ENCODE measurements at places on chromosomes 5 and 9. TPM values are rescaled to one million over a fixed set of nuclear protein-coding genes. Genes with fewer than 3 reads are reported as not detected.

TLE1 gene
- 12.0 TPM for total RNA-seq

RANBP17 gene
- total RNA-seq, result 0.56 TPM

APBA1 gene
- total RNA-seq, result 0.76 TPM

OR1J2 gene
- not detected for total RNA-seq

MARCOL gene
- not detected for total RNA-seq

GAS1 gene
- total RNA-seq, result 2.4 TPM

FRMD3 gene
- total RNA-seq, result 0.60 TPM

ANKRD31 gene
- 0.32 TPM for total RNA-seq

COL5A1 gene
- total RNA-seq, result 3.3 TPM

TMEM203 gene
- total RNA-seq, result 24.8 TPM

GLRA1 gene
- total RNA-seq, result not detected

ATP6V0E1 gene
- 121 TPM for total RNA-seq

CAMK4 gene
- 1.6 TPM for total RNA-seq

ANKRD34B gene
- not detected for total RNA-seq

GRCh38 chr5:13540168-13540750 lies 404.2 kb downstream of the DNAH5 start:
- no peak for ATAC-seq

DNA sequence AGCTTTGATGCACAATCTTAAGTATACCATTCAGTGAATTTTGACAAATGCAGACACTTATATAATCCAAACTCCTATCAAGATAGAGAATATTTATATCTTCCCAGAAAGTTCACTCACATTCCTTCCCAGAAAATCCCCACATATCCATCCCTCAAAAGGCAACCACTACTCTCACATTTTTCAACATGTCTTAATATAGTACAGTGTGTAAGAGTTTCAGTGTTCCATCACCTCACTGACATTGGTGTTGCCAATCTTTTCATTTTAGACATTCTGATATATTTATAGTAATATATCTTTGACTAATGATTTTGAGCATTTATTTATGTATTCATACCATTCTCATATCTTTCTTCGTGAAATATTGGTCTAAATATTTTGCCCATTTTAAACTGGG lies 38.1 kb upstream of the JAK2 start:
- no peak for ATAC-seq

DNA sequence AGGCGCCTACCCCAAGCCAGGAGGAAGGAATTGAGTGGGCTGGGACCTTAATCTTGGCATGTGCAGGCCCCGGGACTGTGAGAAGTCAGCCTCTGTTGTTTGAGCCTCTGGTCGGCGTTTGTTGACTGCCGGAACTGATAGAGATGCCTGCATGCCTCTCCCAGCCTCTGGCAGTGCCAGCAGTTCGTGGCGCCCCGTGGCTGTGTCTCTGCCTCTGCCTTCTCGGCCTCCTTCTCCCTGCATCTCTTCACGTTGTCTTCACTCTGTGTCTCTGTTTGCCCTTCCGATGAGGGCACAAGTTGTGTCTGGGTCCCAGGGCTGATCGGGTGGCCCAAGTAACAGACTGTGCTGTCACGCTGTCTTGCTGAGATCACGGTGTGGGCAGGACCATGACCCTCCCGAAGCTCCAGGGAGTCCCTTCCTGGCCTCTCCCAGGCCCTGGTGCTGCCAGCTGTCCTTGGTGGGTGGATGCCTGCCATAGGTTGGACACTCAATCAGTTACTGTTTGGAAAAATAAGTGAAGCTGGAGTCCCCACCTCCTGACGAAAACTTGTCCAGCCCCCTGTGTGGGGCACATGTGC lies 133.5 kb upstream of the LPCAT1 start:
- ATAC-seq, result no peak

- no peak for ATAC-seq
Measured at GRCh38 chr5:22844155-22844554, 9.0 kb downstream of the CDH12 start.

- no peak for ATAC-seq
Measured at GRCh38 chr9:82116556-82116955, 128.0 kb downstream of the SPATA31D1 start.

DNA sequence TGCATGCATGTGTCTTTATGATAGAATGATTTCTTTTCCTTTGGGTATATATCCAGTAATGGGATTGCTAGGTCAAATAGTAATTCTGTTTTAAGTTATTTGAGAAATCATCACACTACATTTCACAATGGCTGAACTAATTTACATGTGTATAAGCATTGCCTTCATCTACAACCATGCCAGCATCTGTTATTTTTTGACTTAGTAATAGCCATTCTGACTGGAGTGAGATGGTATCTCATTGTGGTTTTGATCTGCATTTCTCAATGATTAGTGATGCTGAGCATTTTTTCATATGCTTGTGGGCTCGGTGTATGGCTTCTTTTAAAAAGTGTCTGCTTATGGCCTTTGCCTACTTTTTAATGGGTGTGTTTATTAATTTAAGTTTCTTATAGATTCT lies 102.3 kb upstream of the CCDC112 start:
- no peak for ATAC-seq

DNA sequence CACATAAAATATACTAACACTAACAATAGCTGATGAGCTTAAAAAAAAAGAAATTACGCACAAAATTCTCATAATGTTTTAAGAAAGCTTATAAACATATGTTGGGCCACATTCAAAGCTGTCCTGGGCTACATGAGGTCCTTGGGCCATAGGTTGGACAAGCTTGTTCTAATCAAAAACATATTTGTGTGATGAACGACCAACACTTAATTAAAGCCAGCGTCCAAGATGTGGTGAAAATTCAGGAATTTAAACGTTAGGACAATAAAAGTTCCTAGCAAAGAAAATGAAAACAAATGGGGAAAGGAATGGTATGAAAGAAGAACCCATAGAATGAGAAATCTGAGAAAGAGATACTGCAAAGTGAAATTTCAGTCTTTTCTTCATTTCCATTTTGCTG lies 429.6 kb upstream of the DMAC1 start:
- ATAC-seq, result no peak

DNA sequence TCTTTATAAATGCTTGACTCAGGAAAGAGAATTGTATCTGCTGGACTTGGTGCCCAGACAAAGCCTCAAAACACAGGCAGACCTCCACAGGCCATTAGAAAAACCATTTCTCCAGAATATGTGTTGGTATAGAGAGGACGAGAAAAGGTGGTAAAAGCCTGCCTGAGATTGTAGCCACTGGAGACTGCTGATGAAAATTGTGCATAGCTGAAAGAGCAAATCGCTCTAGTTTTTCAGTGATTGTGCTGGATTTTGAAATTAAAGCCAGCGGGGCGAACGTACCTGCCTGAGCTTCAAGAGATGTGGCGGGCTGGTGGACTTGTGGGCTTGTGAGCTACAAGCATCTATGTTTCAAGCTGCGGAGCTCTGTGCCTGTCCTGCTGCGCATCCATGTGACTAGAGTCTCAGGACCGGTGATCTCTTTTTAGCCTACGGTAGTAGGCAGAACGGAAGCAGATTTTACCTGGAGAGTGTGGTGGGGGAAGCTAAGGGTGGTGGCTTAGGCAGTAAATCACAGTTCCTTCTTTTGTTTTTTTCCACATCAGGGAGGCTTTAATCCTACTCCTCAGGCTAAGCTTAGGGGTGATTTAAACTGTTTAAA lies 193.6 kb downstream of the SREK1 start:
- ATAC-seq, result no peak

DNA sequence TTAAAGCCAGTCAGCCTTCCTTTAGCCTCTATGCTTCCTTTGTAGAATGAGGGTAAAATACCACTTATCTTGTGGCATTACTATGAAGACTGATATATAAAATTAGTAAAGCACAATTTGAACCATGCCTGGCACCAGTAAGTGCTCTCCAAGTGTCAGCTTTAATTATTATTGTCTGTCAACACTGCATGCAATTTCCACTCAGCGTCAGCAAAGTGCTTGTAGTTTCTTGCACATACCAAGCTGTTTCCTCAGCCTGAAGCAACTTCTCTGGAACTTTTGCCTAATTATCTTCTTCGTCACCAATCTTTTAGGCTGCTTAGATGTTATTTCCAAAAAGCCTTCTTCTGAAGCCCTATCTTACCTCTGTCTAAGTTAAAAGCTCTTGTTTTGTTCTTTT lies 177.3 kb downstream of the CDC42SE2 start:
- ATAC-seq, result no peak

- no peak for ATAC-seq
Measured at GRCh38 chr5:93578813-93579691, 2.0 kb downstream of the NR2F1-AS1 start.

- no peak for ATAC-seq
Measured at GRCh38 chr9:136982232-136983051, at the start of gene LCNL1. TSS of gene LCNL1 (plus strand) at chr9:136982993. CDS start at chr9:136983587, 594 bp downstream.

DNA sequence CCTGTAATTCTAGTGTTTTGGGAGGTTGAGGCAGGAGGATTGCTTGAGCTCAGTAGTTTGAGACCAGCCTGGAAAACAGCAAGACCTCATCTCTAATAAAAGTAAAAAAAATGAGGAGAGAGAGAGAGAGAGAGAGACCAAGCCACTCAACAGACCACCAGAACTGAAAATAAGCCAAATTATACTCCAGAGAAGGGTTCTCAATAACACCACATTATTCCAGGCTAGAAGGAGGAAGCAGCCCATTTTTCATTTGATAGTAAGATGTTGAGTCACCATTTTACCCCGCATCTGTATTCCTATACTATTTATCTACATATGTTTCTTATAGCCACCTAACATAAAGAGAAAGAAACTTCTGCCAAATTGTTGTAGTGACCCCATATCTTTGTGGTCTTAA lies 134.8 kb downstream of the PCSK5 start:
- ATAC-seq, result no peak

- no peak for ATAC-seq
Measured at GRCh38 chr9:14960881-14961280, 50.7 kb upstream of the FREM1 start.

- ATAC-seq, result no peak
Measured at GRCh38 chr9:78541868-78542443, 245.0 kb downstream of the PSAT1 start.

GRCh38 chr9:967903-968641 lies 8.4 kb upstream of the DMRT3 start:
- peak; percentile 67 for ATAC-seq

DNA sequence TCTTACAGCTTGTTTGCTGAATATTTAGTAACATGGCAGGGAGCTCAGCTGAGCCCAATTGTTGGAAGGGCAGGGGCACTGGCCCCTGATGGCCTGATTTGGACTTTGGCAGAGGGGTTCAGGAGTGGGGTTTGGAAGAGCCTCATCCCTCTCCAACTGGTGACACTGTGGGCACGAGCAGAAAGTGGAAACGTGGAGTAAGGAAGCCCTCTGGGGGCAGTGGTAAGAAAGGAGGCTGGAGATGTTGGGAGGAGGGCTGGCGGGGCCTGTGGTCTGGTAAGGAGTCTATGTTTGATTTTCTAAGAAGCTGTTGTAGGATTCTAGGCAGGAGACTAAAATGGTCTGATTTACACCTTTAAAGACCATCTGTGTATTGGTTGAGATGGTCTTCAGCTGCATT lies 208.9 kb downstream of the HSPA4 start:
- no peak for ATAC-seq

DNA sequence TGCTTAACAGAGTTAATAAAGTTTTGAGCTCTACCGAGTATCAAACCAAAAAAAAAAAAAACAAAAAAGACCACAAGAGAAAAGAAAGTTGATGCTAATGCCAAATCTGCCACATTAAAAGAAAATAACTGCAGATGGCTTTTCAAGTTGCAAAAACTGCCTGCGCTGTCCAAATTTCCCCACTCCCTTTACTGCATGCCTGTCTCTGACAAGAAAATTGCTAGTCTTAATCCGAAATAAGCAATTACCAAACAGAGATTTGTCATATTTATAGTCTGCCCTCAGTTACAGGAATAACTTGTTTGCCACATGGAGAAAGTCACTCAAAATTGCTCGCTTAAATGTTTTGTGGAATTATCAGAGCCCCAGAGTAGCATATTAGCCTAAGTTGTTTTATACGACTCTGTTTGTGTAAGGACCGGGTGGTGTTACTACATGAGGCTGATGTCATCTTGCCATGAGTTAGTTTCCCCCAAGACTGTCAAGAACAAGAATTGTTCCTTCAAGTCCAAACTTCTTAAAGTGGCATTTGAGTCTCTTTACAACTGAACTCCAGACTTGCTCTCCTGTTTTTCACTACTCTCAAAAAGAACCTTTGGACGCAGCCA lies 160.9 kb downstream of the CEP120 start:
- peak; percentile 58 for ATAC-seq

DNA sequence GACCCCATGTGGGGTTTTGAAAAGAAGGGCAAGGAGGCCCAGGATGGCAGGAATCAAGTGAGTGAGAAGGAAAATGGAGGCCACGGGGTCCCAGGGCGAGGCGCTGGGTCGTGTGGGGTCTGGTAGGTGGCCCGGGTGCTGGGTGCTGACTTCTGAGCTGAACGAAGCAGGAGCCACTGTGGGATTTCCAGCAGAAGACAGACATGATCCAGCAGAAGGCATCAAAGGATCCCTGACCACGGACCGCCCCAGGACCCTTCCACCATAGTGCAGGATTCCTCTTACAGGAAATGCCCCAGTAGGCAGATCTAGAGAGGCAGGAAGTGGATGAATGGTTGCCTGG lies 106.7 kb downstream of the ADAMTS2 start:
- no peak for ATAC-seq
